Activated naive CD4-positive, alpha-beta T cell treated with anti-CD3 and anti-CD28 coated beads, Interleukin-2, amount 50 U/mL, for 16 hours (primary cell): ENCODE measurements at places on chromosomes 11 and 22.

- no peak for DNase-seq
Observed at GRCh38 chr22:46352691-46353386, 17.3 kb downstream of the TRMU start.

DNA sequence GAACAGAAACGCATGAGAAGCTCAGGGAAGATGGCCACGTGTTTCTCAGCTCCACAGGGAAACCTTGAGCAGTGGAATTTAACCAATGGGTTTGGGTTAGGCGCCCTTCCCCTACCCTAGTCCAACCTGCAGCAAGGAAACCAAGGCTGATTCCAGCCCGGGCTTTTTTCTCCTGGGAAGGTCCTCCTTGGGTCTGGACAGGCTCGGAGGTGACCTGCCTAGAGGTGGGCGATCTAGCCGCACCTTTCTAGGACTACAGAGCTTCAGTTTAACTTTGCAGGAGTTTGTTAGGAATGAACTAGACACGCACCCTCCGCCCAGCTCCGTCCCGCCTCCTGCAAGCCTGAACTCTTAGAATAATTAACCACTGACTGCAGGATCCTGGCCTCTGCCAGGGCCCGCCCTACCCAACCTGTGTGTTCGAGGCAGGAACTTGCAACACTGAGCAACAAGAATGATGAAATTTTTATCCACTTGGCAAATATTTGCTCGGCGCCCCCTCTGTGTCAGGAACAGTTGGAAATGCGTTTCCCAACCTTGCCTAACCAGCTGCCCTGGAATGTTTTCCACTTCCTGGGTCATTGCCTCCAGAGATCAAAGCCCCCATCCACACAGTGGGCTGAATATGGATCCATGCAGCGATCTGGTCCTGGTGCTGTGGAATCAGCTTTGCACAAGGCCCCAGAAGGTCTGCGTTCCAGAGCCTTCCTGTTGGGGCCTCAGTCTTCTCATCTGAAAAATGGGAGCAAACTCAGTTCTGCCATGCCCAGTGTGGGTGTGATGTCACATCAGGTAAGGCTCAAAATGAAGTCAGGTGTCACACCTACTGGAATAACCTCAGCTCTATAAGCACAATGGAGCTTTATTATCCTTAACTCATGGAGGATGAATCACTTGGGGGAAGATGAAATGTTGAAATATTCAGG lies 13.3 kb downstream of the MPST start:
- DNase-seq, result no peak

GRCh38 chr11:116224889-116225200 lies 547.9 kb downstream of the BUD13 start:
- DNase-seq, result no peak

- DNase-seq, result peak; percentile 96
Observed at GRCh38 chr11:62881579-62882430, 1.1 kb downstream of the SLC3A2 start.

- DNase-seq, result no peak
Observed at GRCh38 chr11:67530282-67530592, 7.0 kb upstream of the CABP2 start.

- no peak for DNase-seq
Observed at GRCh38 chr11:12120031-12121008, 9.9 kb downstream of the MICAL2 start.

GRCh38 chr11:103407641-103408040 lies 298.4 kb downstream of the DYNC2H1 start:
- DNase-seq, result no peak

- DNase-seq, result no peak
Observed at GRCh38 chr11:75591966-75592365, 29.9 kb downstream of the SERPINH1 start.

DNA sequence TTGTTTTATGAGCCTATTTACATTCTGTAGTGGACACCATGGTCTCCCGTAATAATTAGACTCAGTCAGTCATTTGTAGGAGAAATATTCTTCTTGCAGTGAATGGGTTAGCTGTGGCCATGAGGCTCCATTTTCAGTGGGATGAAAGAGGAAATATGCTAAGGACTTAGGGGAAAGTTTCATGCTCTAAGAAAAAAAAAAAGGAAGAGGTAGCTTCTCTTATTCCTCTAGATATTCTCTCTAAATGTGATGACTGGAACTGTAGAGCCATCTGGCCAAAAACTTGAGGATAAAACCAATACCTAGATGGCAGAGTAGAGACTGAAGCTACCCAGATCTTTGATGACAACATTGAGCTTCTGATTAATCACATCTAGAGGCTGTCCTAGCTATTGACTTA lies 75.8 kb upstream of the SESN3 start:
- no peak for DNase-seq

GRCh38 chr11:60433401-60433800 lies 4.0 kb downstream of the MS4A5 start:
- no peak for DNase-seq

DNA sequence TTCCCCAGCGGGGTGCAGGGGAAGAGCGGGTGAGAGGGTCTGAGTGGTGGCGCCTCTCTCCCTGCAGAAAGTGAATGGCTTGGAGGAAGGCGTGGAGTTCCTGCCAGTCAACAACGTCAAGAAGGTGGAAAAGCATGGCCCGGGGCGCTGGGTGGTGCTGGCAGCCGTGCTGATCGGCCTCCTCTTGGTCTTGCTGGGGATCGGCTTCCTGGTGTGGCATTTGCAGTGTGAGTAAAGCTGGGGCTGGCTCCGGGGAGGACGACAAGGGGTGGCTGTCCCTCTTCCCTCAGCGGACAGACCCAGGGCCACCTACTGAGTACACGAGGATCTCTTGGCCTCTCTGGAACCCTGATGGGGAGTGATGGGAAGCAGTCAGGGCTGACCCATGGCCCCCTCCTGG lies 28.5 kb downstream of the ST14 start:
- DNase-seq, result no peak

GRCh38 chr11:12207384-12208150 lies 97.2 kb downstream of the MICAL2 start:
- peak; percentile 36 for DNase-seq

DNA sequence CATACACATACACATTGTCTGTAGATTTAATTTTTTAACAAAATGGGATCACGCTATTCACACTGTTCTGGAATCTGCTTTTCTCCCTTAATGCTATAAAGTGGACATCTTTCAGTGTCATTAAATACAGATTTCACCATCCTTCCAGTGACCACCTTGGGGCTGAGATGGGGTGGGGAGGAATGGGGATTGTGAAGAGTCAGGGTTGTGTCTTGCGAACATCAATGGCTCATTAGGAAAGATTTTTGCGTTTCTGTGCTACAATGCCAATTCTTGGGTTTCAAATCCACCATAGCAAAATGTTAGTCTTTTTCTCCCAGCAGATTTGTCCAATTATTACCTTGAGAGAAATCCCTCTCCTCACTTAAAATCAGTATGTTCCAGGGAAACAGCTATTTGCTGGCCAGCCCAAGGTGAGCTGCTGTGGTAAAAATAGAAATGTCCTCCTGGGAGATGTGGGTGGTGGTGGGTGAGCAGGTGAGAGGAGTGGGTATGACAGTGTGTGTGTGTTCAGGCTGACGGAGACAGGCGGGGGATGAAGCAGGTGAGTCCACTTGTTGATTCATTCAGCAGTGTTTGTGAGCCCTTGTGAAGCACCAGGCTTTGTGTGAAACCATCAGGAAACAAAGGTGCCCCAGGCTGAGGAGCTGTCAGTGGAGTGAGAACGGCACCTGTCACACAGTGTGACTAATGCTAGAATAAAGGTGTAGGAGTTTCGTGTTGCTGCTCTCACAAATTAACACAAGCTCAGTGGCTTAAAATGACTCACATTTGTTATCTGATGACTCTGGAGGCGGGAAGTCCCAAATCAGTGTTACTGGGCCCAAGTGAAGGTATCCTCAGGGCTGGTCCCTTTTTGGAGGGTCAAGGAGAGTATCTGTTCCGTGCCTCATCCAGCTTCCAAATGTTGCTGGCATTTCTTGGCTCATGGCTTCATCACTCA lies 1.7 kb upstream of the CBX6 start:
- DNase-seq, result peak; percentile 83

DNA sequence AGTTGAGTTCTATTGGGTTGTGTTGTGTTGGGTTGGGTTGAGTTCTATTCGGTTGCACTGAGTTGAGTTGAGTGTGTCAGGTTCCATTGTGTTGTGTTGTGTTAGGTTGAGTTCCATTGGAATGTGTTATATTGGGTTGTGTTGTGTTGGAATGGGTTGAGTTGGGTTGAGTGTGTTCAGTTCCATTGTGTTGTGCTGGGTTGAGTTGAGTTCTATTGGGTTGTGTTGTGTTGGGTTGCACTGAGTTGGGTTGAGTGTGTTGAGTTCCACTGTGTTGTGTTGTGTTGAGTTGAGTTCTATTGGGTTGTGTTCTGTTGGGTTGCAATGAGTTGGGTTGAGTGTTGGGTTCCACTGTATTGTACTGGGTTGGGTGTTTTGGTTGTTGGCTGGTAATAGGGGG lies 35.5 kb downstream of the ALX4 start:
- no peak for DNase-seq

DNA sequence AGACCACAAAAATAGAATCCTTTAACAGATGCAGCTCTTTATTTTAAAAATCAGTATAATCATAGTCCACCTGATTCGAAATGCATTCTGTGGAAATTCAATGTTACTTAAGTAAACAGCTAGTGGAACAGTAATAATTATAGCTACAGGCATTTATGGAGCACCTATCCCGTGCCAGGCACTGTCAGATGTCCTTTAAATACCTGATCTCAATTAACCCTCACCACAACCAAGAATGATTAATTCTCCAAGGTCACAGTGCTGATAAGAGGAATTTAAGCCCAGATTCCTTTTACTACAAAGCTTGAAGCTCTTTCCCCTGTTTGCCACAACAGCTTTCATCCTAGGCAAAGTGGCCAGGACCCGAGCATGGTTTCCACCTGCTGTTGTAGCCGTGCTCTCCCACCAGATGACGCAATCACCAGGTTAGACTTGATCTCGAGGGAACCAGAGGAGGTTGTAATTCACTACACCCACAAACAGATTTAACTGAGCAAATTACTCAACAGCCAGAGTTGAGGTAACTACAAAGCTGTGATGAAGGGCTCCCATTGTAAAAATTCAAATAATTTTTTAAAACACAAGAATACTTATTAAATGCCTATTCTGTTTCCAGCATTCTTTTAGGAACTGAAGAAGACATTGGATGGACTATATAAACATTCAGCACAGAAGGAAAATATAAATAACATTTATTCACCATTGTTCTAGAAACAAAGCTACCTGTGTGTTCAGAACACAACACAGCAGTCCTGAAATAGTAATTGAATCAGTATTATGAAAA lies 10.3 kb downstream of the PRDM10 start:
- peak; percentile 52 for DNase-seq

DNA sequence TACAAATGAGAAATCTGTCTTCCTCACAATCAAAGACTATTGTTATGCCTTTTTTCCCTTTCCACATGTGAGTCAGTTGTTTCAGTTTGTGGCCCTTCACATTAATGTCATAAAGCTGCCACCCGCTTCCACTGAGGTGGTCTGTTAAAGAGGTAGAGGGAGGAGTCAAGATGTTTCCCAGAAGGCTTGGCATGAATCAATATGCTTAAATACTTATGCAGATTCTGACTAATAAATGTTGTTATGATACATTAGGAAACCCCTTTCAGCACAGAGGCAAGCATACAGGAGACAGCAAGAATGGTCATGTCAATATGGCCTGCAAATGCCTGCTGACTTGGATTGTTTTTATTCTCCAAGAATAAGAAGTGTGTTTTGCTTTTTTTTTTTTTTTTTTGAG lies 6.5 kb downstream of the RTN3 start:
- DNase-seq, result peak; percentile 38
